Activated CD8-positive, alpha-beta memory T cell treated with anti-CD3 and anti-CD28 coated beads for 48 hours (primary cell): ENCODE measurements at places on chromosomes 4 and X.

- no peak for DNase-seq
These were observed 25.1 kb upstream of the ANK2 start for GRCh38 chr4:113024388-113024787.

GRCh38 chr4:187541666-187542065, 453.9 kb upstream of the ZFP42 start:
- DNase-seq, result no peak

- DNase-seq, result no peak
These were observed 52.9 kb upstream of the EDA start for GRCh38 chrX:69562904-69563578.

DNA sequence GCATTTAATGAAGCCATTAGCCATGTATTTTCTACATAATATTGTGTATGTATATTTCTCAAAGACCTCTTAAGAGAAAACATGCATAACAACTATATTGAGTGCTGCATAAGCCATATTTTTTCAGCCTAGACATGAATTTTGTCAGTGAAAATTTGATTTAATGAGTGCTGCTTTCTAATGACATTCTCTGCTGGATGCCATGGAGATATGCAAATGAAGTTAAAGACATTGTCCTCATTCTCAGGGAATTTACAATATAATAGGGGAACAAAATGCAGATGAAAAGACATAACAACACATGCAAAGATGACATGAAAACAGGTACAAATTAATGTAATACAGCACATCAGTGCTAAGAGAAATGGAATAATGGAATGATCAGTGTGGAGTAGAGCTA, 118.7 kb downstream of the ATOH1 start:
- DNase-seq, result no peak

- DNase-seq, result no peak
These were observed 93.7 kb downstream of the RTL5 start for GRCh38 chrX:72038016-72038415.

DNA sequence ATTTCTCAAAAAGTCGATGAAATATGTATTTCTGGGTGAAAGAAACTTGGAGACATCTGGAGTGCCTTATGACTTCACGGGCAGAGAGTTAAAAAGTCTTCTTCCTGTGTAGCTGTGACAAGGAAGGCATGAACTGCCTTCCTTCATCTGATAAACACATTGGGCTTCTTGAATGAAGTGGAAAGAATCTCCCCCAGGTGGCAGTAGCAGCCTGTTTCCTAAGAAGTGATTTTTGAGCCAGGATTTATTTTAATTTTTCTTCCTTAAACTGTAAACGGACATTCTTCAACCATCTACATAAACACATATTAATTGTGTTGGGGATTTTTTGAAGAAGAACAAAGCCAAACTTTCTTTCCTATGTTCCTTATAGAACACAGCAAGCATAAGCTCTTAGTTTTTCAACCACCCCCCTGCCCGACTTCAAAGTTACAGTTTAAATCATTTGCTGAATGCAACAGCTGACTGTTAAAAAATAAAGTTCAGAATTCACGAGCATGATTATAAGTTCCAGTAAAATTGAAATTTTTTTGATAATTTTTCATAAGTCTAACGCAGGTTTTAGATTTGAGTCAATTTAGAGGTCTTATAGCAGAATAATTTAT, 980 bp upstream of the GIMD1 start:
- no peak for DNase-seq

- no peak for DNase-seq
These were observed 9.8 kb downstream of the SPP1 start for GRCh38 chr4:87985097-87985886.

- DNase-seq, result no peak
These were observed 704.4 kb downstream of the PCDH19 start for GRCh38 chrX:99705701-99706100.

- no peak for DNase-seq
These were observed 161.0 kb downstream of the CRLF2 start for GRCh38 chrX:1051421-1051820.

GRCh38 chr4:127261476-127261875, 371.3 kb upstream of the INTU start:
- no peak for DNase-seq

DNA sequence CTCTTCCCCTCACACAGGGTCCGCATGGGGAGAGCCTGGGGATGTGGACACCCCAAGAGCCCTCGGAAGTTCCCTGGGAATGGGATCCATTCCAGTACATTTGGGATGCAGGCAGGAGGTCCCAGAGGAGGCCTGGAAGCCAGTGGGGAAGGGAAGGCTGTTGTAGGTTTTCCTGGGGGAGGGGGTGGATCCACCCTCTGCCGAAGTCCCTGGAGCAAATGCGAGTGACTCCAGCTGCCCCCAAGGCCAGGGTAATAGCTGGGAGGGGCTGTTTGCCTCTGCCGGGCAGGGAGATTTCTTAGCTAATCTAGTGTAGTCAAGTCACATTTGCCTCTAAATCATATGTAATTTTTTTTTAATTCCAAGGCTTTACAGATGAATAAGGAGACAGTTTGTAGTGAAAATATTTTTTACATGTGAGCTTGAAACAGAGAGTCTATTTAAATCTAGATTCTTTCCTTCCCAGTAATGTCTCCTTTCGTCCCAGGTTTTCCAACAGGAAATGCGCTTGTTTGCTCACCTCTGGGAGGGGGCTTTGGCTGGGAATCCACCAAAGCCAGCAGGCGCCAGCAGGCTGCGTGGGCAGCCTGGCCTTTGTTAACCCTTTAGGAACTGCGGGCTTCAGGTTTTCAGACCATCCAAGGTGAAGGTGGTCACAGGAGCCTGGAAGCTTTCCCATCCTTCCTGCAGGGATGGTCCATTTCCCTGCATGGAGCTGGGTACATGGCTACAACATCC, 26.8 kb downstream of the SH3TC1 start:
- no peak for DNase-seq

DNA sequence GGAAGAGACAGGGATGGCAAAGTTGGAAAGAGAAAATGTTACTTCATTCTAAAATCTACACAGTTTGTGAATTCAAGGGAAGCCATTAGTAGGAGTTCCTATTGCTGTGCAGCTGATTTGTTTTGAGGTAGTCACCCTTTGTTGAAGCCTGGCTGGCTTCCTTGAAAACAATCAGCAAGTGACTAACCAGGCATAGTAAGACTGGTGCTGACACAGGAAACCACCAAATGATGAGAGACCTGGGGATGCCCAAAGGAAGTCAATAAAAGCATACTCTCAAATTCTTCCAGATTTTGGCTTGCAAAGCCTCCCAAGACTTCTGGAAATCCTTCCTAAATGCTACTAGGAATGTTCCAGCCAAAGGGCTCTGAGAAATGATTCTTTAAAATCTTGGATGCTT, 23.9 kb upstream of the PRDM8 start:
- DNase-seq, result no peak

DNA sequence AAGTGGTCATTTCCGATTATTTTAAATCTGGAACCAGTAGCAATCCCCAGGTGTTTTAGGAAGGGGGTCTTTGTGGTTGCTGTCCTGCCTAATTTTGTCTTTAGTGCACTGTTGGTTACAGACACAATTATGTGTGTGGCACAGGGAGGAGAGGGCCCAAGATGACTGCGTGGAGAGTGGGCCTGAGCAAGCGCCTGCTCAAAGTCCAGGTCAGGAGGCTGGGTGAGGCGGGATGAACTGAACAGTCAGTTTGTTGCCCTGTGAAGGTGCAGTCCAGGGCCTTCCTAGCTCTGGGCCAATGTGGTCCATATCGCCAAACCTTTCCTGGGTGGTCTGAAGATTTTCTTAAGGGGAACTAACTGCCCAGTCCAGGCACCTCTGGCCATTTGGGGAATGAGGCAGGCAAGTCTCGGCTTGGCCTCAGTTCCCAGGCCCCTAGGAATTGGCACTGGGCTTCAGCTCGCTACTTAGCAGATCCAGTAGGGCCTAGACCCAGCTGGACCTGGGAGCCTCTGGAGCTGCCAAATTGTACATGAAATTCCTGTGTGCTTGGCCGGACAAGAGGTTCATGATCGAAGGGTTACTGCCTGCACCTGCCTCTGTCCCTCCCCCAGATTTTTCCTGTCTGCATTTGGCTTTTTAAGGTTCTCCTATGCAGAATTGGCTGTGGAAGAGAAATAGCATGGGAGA, 47.6 kb downstream of the ANAPC4 start:
- DNase-seq, result no peak

- no peak for DNase-seq
These were observed 416.6 kb downstream of the IQCM start for GRCh38 chr4:149398993-149399392.

GRCh38 chr4:128512161-128512560, 224.5 kb upstream of the PGRMC2 start:
- DNase-seq, result no peak

- no peak for DNase-seq
These were observed 25.1 kb upstream of the PLAC8 start for GRCh38 chr4:83139514-83140156.

DNA sequence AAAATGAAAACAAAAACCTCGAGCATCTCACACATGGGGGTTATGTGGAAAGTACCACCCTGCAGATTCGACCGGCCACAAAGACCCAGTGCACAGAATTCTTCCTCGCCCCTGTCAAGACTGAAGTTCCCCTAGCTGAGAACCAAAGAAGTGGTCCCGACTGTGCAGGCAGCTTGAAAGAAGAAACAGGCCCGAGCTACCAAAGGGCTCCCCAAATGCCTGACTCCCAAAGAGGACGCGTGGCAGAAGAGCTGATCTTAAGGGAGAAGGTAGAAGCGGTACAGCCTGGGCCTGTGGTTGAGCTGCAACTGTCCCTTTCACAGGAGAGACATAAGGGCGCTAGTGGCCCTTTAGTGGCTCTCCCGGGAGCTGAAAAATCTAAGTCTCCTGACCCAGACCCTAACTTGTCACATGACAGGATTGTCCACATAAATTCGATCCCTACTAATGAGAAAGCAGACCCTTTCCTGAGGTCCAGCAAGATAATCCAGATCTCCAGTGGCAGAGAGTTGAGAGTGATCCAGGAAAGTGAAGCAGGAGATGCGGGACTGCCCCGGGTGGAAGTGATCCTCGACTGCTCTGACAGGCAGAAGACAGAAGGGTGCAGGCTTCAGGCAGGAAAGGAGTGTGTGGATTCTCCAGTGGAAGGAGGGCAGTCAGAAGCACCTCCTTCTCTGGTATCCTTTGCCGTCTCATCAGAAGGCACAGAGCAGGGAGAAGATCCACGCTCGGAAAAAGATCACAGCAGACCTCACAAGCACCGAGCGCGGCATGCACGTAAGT, 108.8 kb upstream of the MYOZ2 start:
- DNase-seq, result no peak

GRCh38 chr4:7771056-7771455, 168.6 kb downstream of the AFAP1 start:
- no peak for DNase-seq

GRCh38 chr4:7569810-7570783, 135.4 kb upstream of the PSAPL1 start:
- no peak for DNase-seq

- DNase-seq, result no peak
These were observed 338.3 kb upstream of the GALNT7 start for GRCh38 chr4:172830295-172830764.

GRCh38 chr4:153005899-153006381, 69.8 kb downstream of the FHDC1 start:
- no peak for DNase-seq

DNA sequence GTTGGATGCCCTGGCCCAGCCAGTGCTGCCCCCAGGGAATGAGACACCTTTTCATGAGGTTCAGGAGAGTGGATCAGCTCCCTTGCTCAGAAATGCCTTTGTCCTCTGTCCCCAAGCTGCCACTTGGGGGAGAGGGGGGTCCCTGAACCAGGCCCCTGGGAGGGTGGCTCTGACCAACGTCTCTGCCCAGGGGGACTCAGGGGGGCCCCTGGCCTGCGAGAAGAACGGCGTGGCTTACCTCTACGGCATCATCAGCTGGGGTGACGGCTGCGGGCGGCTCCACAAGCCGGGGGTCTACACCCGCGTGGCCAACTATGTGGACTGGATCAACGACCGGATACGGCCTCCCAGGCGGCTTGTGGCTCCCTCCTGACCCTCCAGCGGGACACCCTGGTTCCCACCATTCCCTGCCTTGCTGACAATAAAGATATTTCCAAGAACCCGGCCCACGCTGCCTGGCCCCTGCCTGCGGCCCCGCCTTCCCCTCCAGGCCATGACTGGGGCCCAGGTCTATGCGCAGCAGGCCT, 7.3 kb downstream of the HGFAC start:
- DNase-seq, result no peak

DNA sequence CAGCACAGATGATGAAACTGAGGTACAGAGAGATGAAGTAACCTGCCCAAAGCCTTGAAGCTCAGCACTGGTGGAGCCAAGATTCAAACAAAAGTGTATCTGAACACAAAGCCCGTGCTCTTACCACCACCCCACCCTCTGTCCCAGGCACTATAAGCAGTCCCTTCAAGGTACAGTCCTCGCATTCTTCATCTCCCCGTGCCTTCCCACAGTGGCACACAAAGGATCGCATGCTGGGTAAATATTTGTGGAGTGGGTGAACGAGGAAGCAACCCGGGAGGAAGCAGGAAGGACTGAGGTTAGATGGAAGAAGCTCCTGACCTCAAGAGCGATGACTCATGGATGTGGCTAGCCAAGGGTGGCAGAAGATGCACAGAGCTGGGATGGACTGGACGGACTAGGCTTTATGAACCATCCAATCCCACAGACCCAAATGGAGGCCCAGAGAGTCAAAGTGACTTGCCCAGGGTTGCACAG, 18.4 kb downstream of the IQSEC2 start:
- DNase-seq, result no peak

- no peak for DNase-seq
These were observed 9.4 kb downstream of the ATRX start for GRCh38 chrX:77776659-77777058.

GRCh38 chr4:21778702-21779101, 169.9 kb downstream of the KCNIP4 start:
- no peak for DNase-seq

DNA sequence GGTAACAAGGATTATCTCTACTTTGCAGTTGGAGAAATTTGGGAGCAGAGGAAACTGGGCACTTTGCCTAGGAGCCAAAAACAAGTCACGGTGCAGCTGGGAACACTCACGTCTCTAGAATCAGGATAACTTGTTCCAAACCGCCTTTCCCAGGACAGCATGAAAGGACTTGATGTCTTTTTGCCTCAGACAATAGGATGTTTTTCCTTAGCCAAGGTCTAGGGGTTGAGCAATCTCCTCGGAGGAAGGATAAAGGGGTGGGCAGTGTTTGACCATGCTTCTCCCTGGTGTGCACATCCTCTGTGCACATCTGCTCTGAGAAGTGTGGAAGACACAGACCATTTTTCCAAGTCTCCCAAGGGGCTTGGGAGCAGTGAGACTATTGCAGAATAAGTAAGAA, 1.7 kb upstream of the SPARCL1 start:
- no peak for DNase-seq

- no peak for DNase-seq
These were observed 78.6 kb upstream of the MXRA5 start for GRCh38 chrX:3425031-3425430.

DNA sequence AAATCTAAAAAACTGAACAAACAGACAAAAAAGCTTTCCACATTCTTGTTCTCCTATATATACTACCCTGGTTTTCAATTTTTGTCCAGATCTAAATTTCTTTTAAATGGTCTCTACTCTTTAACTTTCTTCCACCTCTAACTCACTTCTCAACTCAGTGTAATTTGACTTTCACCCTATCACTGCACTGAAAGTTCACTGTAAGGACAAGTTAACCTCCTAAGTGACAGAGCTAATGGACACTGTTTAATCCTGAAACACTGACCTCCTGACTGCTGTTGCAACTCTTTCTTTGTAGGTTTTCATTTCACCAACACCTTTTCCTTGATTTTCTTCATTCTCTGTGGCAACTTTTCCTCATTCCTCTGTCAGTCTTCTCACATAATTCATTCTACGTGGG, 50.0 kb downstream of the ATOH1 start:
- no peak for DNase-seq
